ENCODE measurements at places on chromosomes 4 and X. TPM values are rescaled to one million over a fixed set of nuclear protein-coding genes. Genes with fewer than 3 reads are reported as not detected.
A peak's percentile ranks its signal among the peaks of the same experiment; 100 is the strongest.

CXXC4 gene
- 10.6 TPM for total RNA-seq

JAKMIP1 gene
- 0.79 TPM for total RNA-seq

PNMA6E gene
- not detected for total RNA-seq

RAP1GDS1 gene
- 62.0 TPM for total RNA-seq

DNA sequence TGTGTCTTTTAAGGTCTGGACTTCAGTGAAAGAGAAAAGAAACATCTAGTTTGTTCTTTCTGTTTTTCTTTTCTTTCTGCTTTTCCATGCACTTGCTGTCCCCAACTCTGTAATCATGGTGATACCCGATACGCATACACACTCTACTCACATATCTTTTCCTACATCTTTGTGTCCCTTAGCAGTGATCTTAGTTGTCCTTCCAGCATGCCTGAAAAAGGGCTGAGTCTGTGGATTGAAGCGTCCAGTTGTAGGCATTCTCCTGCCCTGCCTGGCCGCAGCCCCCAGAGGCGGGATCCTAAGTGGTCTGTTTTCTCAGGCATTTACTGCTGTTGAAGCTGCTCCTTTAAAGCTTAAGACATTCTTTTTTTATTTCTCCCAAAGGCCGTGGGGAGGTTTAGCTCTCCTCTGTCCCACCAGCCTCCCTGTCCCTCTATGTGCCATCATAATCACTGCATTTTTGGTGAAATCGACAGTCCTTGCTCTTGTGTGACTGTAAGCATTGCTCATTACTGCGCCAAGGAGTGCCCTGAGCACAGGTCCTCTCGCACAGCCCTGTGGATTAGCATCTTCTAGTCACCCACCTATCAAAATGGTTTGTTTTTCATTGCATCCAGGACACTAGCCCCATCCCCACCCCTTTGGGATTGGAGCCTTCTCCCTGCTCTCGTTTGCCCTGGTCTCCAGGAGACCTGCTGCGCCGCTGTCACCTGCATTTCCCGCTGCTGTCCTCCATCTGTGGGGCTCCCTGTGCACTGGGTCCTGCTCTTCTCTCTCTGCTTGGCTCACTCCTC is 4.4 kb downstream of the RGS12 start:
- H3K4me1 ChIP-seq: peaks cover 8% of the 10 kb centered on the region
- H3K27me3 ChIP-seq: no peaks in the 10 kb centered on the region
- no peak for DNase-seq
- H3K27ac ChIP-seq: no peak overlapping the region
- H3K36me3 ChIP-seq: no peaks in the 10 kb centered on the region

GRCh38 chrX:17167915-17168314 is 207.1 kb upstream of the NHS start:
- DNase-seq: no peak
- H3K4me3 ChIP-seq: no peak overlapping the region
- H3K36me3 ChIP-seq: no peaks in the 10 kb centered on the region
- no peak overlapping the region for H3K27ac ChIP-seq
- no peaks in the 10 kb centered on the region for H3K4me1 ChIP-seq

- H3K4me3 ChIP-seq: no peak overlapping the region
- no peak overlapping the region for H3K27ac ChIP-seq
- H3K36me3 ChIP-seq: no peaks in the 10 kb centered on the region
Observed at GRCh38 chr4:161829591-161829990, 334.2 kb downstream of the FSTL5 start.

DNA sequence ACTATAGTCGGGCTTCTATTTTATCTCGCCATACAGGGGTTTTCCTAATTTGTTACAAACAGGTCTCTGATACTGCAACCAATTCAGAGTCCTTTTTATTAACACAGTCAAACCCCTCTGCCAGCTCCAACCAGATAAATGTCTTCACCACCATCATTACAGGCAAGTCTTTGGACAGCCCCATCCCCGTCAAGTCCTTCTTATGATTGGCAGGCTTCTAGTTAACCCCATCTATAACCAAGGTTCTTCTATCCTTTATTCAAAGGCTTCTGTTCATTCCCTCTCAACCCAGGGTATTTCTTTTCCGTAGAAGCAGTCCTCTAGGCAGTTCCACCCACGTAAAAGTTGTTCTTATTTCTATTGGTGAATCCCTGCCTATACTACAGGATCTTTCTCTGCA is 29.9 kb upstream of the FOXR2 start:
- no peaks in the 10 kb centered on the region for H3K27me3 ChIP-seq
- H3K4me1 ChIP-seq: no peaks in the 10 kb centered on the region
- no peak overlapping the region for H3K27ac ChIP-seq
- DNase-seq: no peak

- no peak for DNase-seq
- no peak overlapping the region for H3K4me3 ChIP-seq
- H3K27ac ChIP-seq: no peak overlapping the region
- no peaks in the 10 kb centered on the region for H3K4me1 ChIP-seq
- H3K27me3 ChIP-seq: no peaks in the 10 kb centered on the region
Observed at GRCh38 chr4:120432301-120432860, 365.7 kb upstream of the MAD2L1 start.

GRCh38 chr4:92520563-92520962 is 216.8 kb downstream of the GRID2 start:
- no peak overlapping the region for H3K27ac ChIP-seq
- no peak for DNase-seq
- no peaks in the 10 kb centered on the region for H3K27me3 ChIP-seq
- H3K36me3 ChIP-seq: no peaks in the 10 kb centered on the region

DNA sequence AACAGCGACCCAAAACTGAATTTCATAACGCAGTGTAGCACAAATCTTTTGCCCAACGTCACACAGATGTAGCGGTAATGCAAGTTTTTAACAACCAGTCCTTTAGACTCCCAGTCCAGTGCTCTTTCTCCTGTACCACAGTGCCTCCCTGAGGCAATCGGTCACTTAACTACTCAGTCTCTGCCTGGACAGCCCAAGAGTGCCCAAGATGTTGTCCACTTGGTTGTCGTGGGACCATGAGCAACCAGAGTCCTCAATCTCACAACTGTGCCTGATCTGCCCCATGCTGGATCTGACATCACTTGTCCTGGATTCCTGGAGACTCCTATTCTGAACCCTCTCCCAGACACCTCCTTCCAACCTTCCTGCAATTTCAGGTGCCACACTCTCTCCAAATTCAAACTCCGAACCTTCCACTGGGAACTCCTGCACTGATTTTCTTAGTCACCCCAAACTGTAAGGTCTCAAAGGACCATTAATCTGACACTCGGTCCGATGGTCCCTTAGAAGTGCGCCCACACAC is 702 bp downstream of the MMGT1 start:
- no peaks in the 10 kb centered on the region for H3K4me1 ChIP-seq
- peak overlapping the region; percentile 95 for H3K27ac ChIP-seq
- DNase-seq: no peak
- no peaks in the 10 kb centered on the region for H3K36me3 ChIP-seq

DNA sequence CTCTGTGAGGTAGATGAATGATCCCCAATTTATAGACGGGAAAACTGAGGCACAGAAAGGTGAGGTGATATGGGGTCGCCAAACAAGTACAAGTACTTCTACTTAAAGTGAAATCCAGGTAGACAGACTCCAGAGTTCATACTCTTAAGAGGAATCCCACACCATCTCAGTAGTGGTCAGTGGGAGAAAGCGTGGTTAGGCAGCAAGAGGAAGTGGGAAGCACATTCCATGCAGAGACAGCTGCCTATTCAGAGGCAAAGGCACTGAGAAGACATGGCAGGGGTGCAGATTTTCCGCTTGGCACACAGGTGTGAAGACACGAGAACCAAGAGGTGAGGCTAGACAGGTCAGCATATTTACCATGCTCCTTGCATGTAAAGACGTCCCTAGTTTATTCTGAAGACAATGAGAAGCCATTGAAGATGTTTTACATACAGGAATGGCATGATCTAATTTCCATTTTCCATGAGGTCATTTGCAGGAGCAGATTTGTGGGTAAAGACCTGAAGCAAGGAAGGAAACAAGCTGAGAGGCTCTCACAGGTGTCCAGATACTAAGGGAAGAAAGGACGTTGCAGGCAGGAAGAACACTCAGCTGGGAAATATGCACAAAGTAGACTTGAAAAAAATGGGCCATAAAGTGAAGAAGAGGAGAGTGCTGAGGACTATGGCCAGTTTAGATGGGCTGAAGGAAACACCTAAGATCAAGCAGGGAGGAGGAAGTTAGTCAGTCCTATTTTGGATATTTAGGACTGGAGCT is 17.3 kb upstream of the CLNK start:
- no peaks in the 10 kb centered on the region for H3K36me3 ChIP-seq
- peak; percentile 58 for DNase-seq
- H3K27ac ChIP-seq: no peak overlapping the region
- no peak overlapping the region for H3K4me3 ChIP-seq

- H3K27me3 ChIP-seq: no peaks in the 10 kb centered on the region
- H3K4me3 ChIP-seq: no peak overlapping the region
- H3K4me1 ChIP-seq: no peaks in the 10 kb centered on the region
- H3K36me3 ChIP-seq: no peaks in the 10 kb centered on the region
- no peak for DNase-seq
Observed at GRCh38 chr4:153571006-153571545, 104.9 kb downstream of the TMEM131L start.

DNA sequence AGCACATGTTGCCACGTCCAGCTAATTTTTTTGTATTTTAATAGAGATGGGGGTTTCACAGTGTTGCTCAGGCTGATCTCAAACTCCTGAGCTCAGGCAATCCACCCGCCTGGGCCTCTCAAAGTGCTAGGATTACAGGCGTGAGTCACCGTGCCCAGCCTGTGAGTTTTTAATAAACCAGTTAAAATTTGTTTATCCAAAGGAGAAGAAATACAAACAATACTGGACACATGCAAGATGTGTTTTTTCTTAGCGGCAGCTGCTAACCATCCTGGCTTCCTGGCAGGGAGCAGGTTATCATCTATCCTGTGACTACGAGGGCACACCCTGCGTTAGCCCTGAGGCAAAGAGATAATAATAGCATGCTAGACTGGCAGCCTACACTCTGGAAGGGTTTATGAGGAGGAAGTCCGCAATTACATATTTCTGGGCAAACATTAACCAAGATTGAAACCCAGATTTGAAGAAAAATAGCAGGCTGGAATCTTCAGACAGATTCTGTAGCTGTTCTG is 191.4 kb downstream of the SPRY1 start:
- peak; percentile 48 for DNase-seq
- peaks cover 7% of the 10 kb centered on the region for H3K4me1 ChIP-seq
- no peaks in the 10 kb centered on the region for H3K27me3 ChIP-seq
- peak overlapping the region; percentile 22 for H3K27ac ChIP-seq
- H3K4me3 ChIP-seq: no peak overlapping the region

DNA sequence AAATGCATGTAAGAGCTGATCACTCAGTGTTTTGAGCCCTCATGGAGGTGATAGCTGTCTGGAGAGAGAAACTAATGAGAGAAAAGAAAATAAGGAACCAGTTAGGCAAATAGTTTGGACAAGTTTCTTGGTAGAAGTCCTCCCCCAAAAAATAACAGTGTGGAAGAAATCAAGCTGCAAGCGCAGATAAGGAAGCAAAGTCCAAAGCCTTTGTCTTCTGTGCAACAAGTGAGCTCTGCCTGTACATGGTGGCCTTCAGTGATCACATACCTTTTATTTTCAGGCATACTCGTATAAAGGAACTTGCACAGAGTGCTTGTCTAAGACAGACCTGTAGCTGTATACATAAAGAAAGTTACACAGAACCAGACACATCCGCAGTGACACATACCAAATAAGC is 2.5 kb upstream of the UGT2A3 start:
- H3K27ac ChIP-seq: no peak overlapping the region
- no peak overlapping the region for H3K4me3 ChIP-seq
- DNase-seq: no peak
